ENCODE measurements at places on chromosomes 3 and 15. TPM values are rescaled to one million over a fixed set of nuclear protein-coding genes. Genes with fewer than 3 reads are reported as not detected.

GRCh38 chr15:75597667-75598341 is 18.7 kb upstream of the PTPN9 start:
- DNase-seq: peak; percentile 45

GRCh38 chr15:63972801-63973200 is 73.5 kb downstream of the DAPK2 start:
- no peak for DNase-seq

Gene HHATL
- polyA plus RNA-seq: 17.4 TPM

DNA sequence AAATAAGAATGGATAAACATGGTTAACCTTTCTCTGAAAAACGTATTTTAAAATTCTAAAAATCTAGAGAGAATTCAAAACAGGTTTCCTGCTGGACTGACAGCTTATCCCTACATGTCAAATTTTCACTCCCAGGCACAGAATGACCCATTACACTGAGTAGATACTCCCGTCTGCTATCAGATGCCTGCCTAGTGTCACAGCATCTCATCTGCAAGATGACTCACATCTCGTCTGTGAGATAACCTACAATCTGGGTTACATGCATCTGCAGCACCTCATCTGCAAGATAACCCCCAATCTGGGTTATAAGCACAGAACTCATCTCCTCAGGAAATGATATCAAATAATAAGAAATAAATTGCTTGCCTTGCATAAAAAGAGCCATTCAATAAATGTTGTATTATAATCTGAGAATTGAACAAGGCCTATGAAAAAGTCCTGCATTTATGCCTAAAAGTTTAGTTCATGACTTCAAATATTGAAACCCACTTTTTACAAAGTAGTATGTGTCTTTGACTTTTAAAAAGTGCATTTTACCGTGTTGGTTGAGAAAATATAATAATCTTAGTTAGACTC is 188.3 kb upstream of the THBS1 start:
- no peak for DNase-seq

- DNase-seq: peak; percentile 58
Observed at GRCh38 chr3:73622091-73622805, 2.5 kb downstream of the PDZRN3 start.

- no peak for DNase-seq
Observed at GRCh38 chr3:146550743-146551510, 6.5 kb upstream of the PLSCR1 start.

DNA sequence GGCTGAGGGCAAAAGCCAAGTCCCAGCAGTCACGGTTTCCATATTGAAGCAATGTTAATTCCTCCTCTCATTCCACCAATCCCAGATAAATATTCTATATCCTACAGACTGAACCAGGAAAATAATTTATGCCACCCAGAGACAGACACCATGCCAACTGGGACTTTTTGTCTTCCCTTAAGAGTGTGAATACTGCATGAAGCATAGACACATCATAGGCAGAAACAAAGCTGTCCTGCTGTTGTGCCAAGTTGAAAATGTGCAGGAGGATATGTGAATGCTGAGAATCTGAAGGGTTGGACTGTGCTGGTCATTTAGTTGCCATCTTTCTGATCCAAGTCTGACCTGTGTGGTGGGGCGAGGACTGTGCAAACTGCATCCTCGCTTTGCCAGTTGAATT is 37.7 kb downstream of the RFTN1 start:
- DNase-seq: no peak

- DNase-seq: peak; percentile 91
Observed at GRCh38 chr3:12178091-12178820, 19.5 kb upstream of the TIMP4 start.

Gene IFRD2
- 110 TPM for polyA plus RNA-seq

DNA sequence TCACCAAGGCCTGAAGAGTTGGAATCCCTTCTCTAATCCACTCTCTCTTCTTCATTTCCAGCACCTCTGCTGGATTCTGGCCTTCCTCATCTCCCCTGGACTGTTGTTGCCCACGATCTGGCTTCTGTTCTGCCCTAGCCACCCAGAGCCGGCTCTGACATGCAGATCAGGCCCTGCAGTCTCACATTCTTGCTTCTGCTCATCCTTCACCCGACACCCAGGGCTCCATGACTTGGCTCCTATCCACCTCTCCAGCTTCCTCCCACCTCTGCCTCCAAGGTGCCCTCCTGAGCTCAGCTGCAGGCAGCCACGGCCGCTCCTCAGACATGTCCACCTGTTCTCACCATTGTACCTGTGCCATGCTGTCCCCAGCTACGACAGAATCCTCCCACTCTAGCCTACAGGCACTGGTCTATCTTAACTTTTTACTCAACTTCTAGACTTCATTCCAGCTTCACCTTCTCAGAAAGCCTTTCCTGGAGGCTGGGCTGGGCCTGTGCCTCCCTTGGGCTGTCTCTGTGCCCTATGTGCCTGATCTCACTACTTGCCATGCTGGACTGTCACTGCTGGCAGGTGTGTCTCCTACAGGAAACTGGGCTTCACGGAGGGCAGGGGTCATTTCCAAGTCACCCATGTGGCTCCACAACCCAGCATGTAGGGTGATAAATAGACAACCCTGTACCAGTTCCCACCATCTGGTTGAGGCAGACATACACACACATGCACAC is 16.0 kb upstream of the TBC1D21 start:
- no peak for DNase-seq

Measured in cardiac muscle cell (in vitro differentiated cells and primary cell).